ENCODE measurements at places on chromosomes 6 and 20.

DNA sequence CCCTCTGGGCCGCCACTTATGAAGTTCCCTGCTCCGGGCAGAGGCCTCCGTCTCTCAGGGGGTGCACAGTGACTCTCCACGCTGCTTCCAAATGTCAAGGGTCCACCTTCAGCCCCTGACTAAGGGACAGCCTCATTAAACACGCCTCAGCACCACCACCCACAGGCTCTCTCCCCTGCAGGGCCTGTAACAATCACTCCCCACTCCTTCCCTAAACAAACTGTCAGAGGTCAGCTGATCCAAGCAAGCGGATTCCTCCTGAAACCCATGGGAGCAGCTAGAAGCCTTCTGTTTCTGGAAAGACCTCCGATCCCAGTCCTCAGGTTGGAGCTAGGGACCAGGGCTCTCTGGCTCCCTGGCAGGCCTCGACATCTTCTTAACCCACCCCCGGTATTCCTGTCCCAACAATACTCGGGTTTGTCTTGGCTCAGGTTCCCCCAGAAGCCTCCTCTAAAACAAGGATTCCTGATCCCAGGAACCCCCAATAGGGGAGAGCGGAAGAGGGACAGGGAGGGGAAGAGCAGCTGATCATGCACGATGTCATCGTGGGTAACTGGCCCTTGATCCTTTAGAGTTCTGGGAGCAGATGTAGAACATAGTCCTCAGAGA is 181.0 kb downstream of the ZNF217 start:
- no peak for DNase-seq

DNA sequence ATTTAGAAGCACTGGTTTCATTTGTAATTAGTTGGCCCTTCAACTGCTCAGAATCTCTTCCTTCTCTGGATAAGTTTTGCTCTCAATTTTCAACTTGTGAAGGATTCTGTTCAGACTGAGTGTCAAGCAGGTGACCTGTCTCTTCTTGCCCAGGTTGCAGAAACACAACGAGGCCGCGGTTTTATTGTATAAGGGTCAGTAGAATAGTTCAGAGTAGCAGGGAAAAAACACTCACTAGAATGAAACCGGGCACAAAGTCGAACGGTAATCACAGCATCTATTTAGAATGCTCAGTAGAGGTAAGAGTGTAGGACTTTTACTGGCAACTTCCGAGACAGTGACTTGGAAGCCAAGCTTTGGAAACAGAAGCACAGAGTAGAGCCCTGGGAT is 17.9 kb upstream of the GFOD1 start:
- no peak for DNase-seq

GRCh38 chr6:87152526-87152955 is 2.8 kb upstream of the ZNF292 start:
- no peak for DNase-seq

GRCh38 chr6:5365436-5366195 is 104.3 kb downstream of the FARS2 start:
- DNase-seq, result no peak

DNA sequence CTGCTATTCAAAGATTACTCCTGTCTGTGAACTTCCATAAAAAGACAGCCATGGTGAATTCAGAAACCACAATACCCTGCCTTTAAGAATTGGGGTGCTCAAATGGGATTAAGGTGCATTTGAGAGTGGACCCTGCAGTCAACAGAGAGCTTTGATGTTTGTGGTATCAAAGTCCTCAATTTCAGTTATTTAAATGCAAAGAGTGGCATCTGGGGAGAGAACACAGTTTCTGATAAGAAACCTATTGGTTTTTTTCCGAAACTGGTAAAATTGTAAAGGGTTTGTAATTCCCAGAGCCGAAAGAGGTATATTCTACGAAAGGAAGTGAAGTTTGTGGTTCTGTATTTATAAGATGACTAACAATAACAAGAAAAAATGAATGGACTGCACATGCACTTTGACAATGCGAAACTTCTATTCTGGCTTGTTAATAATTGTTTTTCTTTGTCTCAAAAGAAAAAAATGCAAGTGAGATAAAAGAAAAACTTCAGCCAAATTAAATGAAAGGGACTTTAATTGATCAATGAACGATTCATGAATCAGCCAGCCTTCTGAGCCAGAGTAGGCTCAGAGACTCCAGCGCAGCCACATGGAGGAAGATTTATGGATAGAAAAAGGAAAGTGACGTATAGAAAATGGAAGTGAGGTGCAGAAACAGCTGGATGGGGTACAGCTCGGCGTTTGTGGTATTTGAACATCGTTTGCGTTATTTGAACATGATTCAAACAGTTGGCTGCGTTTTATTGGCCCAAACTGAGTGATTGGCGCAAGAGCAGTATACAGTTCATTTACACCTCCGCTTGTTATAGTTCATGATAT is 70.5 kb upstream of the DUSP22 start:
- no peak for DNase-seq
